ENCODE measurements at places on chromosomes 1 and 21.
A peak's percentile ranks its signal among the peaks of the same experiment; 100 is the strongest.

DNA sequence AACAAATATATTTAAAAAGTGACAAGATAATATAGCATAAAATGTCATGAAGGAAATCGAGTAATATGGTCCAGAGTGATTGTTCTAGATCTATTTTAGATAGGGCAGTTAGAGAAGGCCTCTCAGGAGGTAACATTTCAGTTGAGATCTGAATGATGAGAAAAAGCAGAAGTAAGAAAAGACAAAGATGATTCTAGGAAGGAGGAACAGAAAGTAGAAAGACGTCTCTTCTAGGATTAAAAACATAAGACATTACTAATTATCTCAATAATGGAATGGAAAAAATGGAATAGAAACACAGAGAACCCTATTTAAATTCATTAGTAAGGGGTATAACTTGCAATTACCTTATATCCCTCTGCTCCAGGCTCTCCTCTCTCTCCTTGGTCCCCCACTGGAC is 130.0 kb upstream of the ZNHIT6 start:
- no peak for DNase-seq

- peak; percentile 90 for DNase-seq
Observed at GRCh38 chr1:145690587-145691558, 16.3 kb downstream of the PDZK1 start.

DNA sequence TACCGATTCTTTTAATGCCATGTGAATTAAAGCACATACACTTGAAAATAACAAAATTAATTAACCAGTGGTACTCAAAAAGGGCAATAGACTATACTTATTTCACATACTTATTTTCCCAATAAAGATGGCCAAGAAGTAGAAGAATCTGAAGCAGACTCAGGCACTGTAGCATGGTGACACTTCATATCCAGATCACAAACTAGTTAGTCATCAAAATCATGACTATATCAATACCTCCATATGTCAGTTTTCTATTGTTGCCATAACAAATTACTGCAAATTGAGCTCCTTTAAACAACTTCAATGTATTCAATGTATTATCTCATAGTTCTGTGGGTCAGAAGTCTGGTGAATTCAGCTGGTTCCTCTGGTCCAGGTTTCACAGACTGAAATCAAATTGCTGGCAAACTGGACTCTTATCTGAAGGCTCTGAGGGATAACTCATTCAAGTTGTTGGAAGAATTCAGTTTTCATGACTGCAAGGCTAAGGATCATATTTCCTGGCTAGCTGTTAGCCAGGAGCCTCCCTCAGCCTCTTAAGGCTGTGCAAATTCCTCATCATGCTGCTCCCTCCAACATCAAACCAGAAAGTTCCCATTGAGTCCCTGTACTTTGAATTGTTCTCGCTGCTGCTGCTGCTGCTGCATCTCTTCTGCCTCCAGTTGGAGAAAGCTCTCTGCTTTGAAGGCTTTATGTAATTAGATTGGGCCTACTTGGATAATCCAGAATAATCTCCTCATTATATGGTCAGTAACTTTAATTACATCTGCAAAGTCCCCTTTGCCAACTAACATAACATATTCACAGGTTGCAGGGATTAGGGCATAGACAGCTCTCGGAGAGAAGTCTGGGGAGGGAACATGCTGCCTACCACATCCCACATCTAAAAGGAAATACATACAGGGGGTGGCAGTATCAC is 91.5 kb downstream of the MRPL39 start:
- DNase-seq = no peak

- no peak for DNase-seq
Observed at GRCh38 chr1:198678901-198679329, 40.1 kb downstream of the PTPRC start.

GRCh38 chr1:24969596-24970398 is 39.7 kb upstream of the RUNX3 start:
- no peak for DNase-seq

DNA sequence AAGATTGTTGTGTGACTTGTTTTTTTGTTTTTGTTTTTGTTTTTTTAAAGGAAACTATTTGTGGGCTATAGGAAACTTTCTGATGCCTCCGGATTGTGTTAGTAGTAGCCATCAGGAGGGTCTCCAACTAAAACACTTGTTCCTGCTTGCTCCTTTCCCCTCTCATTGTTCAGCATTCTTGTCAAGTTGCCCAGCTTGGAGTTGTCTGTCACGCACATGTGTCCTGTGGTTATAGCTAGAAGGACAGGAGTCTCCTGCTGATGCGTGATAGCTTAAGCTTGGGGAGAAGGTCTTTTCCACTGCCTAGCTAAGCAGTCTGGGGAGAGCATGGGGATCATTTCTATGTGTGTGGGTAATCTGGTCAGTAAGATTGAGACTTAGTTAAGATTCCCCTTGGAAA is 3.2 kb upstream of the LYPLA2 start:
- no peak for DNase-seq

DNA sequence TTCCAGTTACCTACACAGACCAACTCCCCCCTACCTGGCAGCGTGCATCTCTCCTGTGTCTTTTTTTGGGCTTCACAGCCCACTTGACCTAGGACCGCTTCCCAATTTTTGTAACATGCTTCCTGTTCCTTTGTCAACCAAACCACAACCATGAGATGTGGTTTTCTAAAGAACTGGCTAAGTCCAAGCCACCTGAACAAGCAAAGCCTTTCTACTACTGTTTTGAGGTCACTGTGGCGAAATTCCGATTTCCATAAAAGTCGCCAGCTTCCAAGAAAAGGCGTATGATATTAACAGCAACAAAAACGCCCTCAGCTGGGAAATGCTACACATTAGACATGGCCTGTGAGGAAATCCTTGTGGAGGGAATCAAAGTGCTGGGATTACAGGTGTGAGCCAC is 12.7 kb upstream of the AK2 start:
- DNase-seq = no peak

GRCh38 chr1:238018214-238018613 is 127.5 kb upstream of the ZP4 start:
- no peak for DNase-seq

DNA sequence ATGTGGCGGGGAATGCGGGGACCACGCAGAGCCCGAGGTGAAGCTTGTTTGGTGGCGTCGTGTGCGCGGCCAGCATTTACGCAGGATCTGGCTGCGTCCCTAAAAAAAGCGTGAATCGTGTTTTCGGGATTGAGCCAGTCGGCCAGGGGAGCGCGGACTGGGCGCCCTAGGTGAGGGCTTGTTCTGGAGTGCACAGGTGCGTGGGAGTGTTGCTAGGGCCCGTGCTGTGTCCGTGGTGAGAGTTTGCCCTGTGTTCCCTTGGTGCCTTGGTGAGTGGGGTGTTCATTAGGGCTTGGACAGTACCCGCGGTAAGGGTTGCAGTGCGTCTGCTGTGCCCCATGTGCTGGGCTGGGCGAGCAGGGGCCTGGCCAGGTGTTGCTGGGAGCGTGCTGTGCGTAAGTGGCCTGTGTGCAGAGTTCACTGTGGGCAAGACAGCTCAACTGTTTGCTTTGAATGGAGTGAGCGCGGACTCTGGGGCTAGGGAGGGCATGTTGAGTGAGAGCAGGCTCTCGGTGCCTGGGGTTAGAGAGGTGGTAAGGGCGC is 673 bp downstream of the CD46 start:
- DNase-seq = peak; percentile 16

GRCh38 chr1:65174585-65174984 is 26.6 kb downstream of the AK4 start:
- peak; percentile 94 for DNase-seq

DNA sequence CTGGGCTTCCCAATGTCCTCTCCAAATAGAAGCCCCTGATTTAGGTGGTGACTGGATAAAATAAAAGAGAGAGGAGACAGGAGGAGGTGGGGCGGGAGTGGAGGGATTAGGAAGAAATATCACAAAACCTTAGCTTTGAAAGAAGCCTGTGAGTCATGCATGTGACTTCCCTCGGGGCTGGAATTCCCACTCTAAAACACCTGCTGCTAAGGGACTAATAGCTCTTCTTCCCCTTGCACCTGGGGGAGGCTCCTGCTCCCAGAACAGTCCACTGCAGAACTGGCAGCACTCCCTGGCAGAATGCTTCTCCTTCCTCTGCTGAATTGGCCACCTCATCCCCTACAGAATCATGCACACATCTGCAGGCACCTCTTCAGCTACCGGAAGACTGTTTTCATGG is 207.2 kb downstream of the ATG4C start:
- DNase-seq = no peak

DNA sequence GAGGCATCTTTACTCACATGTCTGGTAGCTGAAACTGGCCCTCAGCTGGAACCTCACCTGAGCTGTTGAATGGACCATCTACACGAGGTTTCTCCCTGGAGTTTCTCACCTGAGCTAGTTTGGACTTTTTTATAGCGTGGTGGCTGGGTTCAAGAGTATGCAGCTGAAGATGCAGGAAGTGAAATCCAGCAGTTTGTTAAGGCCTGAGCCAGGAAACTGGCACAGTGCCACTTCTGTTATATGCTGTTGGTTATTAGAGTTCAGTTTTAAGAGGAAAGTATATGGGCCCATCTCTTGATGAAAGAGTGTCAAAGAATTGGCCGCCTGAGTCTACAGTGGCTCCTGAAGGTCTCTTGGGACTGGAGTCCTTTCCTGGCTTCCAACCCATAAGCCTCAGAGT is 35.6 kb downstream of the STUM start:
- no peak for DNase-seq

GRCh38 chr1:13707164-13707563 is 7.2 kb downstream of the PRDM2 start:
- DNase-seq = peak; percentile 16

- no peak for DNase-seq
Observed at GRCh38 chr1:22781483-22781882, 70.8 kb downstream of the EPHB2 start.
